D341Med (cell line): ENCODE measurements at places on chromosomes 7 and 10.
A peak's percentile ranks its signal among the peaks of the same experiment; 100 is the strongest.

- no peak for DNase-seq
Measured at GRCh38 chr10:110612087-110612486, 32.0 kb upstream of the RBM20 start.

- DNase-seq = no peak
Measured at GRCh38 chr10:46074196-46074946, 28.3 kb upstream of the MSMB start.

DNA sequence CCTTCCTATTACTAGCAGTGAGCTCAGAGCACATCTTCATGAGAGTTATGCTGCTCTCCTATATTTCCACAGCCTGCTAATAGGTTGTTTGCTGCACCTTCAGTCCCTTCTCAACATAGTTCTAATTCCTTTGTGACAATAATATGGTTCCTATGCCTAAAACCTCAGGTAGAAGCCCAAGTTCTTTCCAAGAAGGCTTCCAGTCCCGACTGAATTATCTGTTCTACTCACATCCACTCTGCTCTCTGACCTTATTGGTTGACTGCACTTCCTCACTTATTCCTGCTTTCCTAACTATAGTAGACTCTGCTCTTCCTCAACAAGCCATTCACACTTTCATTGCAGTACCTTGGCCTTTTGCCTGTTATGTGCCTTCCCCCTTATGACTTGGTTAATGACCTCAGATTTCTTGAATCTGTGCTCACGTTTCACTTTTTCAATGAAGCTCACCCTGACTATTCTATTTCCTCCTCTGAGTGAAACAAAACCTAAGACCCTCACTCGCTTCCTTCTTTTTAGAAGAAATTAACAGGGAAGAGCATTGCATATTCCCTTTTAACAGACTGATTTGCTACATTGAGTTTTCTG, 132.7 kb downstream of the MDFIC start:
- DNase-seq = no peak

DNA sequence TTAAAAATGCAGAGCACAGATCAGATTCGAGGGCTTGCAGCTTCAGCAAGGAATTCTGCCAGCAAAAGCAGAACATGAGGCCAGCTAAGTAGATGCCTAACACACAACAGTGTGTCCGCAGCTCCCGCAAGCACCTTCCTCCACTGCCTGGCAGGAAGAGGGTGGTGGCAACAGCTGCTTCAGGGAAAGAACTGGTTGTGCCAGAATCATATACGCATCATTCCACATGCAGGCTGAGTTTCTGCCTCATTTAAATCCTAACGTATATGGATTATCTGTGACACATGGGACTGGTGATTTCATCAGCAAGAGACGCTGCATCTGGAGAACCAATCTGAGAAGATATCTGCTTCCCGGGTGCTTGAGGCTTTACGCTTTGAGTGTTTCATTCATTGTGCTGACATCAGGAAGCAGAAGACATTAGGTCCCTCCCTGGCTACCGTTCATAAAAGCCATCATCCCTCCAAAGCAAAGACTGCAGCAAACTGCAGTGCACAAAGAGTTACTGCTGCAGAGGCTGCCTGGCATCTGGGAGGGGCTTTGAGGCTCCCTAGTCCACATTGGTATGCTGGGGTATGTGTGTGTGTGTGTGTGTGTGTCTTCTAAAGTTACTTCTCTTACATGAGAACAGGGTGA, 78.8 kb downstream of the FAM13C start:
- DNase-seq = no peak

GRCh38 chr7:85483177-85483576, 296.3 kb upstream of the SEMA3D start:
- DNase-seq = no peak

GRCh38 chr7:70512144-70512543, 619.8 kb upstream of the GALNT17 start:
- no peak for DNase-seq

DNA sequence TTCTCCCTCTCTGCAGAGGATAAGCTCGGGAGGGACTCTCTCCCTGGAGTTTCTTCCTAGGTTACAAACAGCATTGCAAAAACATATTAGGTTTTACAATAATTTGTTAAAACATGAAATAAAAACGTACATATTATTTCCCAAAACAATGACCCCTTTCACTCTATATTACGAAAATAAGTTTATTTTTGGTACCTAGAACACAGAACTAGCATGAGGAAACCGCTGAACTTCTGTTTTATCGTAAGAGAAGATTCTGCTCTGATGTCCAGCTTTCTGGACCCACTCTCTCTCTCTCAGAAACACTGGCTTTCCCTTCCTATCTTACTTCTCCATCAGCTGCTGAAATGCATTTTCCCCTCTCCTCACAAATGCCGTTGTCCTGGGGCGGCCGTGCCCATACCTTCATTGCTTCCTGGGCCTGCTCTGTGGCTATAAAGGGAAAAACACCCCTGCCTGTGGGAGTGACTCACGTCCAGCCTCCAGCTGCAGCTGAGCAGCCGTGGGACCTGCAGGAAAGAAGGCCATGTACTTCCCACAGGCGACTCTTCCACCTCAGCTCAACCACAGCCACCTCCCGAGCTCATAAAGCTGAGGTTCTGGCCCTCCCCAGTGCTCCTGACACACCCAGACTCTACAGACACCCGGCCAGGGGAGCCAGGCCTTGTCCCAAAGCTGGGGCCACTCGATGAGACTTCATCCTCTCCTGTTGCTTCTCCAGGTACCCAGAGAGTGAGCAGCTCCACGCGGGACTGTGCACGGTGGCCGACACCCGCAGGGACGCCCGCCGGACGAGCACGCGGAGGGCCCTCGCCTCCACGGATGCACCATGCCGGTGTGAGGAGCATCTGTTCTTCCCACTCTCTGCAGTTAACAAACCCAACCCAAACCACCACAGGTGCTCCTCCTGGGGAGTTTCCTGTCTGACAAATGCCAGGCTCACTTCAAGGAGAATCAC, 3.1 kb downstream of the GPER1 start:
- no peak for DNase-seq

DNA sequence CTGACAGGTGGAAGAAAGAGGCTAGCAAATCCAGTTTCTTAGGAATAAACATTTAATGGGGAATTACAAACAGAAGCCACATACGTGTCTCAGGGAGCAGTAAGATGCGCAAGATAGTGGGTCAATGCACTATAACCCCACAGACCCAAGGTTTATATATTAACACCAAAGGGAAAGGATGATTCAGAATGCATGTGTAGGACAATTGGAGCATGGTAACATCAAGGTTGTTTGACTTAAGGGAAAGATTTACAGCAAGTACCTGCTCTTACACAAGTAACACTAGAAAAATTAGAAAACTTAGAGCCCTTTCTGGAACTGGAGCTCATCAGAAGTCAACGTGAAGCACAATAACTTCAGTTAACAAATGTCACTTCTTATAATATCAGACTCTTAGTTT, 161.1 kb upstream of the ZWINT start:
- DNase-seq = no peak

DNA sequence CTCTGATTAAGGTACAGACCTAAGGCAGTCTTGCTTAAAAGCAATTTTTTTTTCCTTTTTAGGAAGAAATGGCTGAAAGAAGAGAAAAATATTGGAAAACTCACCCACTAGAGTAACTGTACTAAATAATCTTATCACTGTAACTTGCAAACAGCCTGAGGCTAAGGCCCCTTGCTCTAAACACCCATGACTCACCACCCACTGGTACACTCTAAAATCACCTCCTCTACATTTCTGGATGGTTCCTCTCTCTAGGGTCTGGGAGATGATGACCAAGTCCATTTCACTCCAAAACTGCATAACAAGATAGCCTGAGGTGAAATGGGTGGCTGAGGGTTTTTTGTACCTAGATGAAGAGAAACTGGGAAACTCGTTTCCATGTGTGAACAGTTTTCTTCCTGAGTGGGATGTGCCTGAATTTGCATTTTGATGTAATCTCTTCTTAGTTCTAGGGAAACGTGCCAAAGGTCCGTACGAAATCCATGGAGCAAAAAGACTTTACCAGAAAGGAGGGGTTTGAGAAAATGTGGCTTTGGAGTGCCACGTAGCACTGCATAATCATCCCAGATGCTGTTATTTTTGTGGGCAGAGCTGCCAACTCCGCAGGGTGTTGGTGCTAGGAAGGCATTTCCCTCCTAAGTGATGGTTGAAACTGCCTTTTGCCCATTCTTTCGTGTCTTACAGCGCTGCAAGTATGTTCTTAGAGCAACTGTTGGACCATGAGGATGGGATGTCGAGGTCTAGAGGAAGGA, 113.5 kb upstream of the C10orf90 start:
- no peak for DNase-seq

- DNase-seq = no peak
Measured at GRCh38 chr7:89001306-89001705, 205.8 kb upstream of the TEX47 start.

DNA sequence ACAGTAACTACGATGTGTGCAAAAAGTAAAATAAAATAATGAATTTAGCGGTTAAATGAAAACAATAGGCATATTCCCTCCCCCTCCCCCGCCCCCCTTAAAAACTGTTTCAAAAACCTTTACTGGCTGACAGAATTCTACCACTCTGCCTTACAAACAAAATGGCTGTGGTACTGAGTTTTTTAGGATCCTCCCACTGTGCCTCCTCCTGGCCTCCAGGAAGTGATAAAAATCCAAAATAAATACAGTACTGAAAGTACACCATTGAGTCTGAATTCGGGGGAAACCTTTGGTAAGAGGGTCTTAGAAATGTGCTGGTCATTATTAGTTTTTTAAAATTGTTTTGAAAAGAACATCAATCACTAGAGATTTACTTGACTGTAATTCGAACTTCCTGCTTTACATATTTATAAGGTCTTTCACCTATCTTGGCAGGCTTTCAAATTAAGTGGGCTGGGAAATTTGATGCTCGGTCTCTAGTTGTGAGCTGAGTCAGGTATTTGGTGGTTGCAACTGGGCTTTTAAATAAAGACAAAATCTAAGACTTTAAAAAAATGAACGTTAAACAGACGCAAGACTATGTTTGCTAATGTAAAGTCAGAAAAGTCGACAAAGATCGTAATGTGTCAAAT, 32.5 kb upstream of the EPC1 start:
- no peak for DNase-seq

DNA sequence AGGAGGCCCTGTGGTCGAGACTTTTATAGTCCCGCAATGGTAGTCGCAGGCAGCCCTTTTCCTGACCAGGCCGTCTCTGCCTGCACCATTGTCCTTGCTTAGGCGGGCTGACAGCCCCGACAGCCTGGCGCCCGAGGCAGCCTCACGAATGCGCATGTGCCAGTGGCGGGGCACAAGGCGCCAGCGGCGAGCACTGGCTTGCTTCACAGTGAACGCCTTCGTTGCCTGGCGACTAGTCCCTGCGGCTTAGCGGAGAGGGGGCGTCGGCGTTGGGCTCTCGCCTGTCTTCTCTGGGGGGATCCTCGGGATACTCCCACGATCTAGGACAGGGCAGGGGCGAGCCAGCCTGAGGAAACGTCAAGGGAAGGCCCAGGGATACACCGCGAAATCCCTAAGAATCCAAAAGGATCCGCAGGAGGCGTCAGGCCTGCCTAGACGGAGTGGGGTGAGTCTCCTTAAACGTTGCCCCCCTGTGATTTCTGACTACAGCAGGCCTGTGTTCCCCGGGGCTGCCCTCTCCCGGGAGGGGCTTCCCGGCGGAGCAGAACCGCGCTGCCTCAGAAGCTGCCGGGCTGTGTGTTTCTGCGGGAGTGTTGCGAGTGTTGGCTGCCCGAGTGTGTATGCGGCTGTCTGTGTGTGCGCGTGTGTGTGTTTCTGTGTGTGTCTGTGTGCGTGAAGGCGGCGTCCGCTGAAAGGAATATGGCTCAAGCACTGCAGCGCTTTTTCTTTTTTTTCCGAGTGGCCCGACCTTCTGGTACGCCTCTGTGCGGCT, 20.5 kb upstream of the ZNF273 start:
- peak; percentile 18 for DNase-seq

DNA sequence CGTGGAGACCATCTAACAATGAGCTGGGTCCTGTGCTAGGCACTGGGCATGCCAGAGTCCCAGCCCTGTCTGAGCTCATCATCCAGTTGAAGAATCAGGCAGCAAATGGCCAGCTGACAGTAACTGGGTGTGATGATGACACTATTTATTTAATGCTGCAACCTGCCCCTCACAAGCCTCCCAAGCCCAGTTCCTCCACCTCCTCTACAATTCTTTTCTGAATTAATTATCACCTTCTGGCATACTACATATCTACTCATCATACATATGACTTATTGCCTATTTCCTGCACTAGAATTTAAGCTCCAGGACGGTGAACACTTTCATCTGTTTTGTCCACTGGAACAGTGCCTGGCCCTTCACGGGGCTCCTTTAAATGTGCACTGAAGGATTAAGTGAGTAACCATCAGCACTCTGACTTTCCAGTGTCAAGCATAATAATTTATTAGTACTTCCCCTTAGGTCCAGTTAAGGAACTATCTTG, 96.7 kb upstream of the LAMB4 start:
- no peak for DNase-seq

- no peak for DNase-seq
Measured at GRCh38 chr10:7445474-7446185, 34.8 kb upstream of the SFMBT2 start.

DNA sequence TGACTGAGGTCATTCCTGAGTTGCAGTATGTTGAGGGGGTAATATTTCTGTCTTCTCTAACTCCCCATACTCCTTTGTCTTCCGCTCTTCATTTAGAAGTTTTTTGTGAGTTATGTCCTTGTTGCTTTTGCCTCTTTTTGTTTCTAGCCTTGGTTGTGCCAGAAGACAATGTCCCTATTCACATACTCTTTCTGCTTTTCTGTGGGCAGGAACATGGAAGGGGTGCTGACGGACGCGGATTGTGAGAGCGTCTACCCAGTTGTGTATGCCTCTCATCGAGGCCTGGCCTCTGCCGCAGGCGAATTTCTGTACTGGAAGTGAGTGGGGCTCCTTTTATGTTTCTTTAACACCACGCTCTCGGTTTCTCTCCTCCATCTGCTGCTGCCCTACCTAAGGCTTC, 20.5 kb downstream of the STAG3 start:
- DNase-seq = no peak

DNA sequence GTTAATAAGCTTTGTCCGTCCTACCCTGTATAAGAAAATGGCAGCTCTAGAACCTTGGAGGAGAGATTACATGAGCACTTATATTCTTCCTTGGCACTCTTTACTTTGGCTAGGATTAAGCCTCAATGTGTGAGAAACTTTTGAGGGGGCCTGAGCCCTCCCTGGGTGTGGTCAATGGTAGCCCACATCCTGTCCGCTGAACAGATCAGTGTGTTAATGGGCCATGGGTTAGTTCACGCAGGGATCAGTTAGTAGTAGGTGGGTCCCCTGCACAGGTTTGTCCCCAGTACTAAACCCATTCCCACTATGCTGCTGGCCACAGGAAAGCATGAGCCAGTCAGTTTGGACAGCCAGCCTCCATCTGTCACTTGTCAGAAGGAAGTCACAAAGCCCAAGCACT, 20.2 kb upstream of the IKZF1 start:
- DNase-seq = no peak

DNA sequence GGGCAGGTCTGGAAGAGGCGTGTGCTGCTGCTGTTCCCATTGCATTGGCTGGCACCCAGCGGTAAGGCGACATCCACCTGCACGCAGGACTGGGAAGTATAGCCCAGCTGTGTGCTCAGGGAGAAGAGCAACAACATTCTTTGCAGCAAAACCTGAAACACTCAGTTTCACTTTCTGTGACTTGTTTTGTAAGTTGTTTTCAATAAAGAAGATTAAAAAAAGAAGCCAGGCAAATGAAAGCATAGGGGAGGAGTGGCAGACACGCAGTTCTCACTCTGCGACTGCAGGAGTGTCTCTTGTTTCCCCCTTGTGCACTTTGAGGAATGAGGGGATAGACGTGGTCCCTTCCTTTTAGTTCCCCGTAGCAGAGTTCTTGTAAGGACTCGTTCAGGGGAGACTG, 5.8 kb downstream of the FBH1 start:
- no peak for DNase-seq

GRCh38 chr7:32142649-32143048, 72.4 kb upstream of the PDE1C start:
- no peak for DNase-seq

GRCh38 chr10:19730907-19731217, 85.4 kb upstream of the PLXDC2 start:
- DNase-seq = no peak
